ENCODE measurements at places on chromosomes 3 and 15.

DNA sequence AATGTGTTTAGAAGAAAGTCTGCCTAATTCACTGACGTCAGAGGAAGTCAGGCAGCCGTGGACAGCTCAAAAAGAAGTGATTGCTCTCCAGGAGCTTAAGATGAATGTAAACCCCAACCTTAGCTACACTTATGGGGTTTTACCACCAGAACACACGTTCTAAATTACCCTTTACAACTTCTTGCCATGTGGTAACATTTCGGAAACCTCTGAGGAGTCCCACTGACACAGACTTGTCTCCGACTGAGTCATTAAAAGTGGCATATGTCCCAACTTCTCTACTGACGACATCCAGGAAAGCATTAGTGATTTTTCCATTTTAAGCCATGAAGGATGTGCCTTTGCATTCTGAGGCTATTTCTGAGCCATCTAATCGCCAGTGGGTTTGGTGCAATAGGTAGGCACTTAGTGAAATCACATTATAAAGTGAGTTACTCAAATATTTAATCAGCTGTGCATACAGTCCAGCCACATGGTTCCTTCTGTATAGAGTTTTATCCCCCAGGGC is 32.4 kb downstream of the C2CD4A start:
- DNase-seq: no peak

- DNase-seq: no peak
Measured at GRCh38 chr3:151580591-151580990, 119.7 kb upstream of the IGSF10 start.

- DNase-seq: no peak
Measured at GRCh38 chr15:48989170-48989569, 25.5 kb upstream of the SHC4 start.

- no peak for DNase-seq
Measured at GRCh38 chr15:63040509-63040908, 2.0 kb upstream of the TPM1 start.

DNA sequence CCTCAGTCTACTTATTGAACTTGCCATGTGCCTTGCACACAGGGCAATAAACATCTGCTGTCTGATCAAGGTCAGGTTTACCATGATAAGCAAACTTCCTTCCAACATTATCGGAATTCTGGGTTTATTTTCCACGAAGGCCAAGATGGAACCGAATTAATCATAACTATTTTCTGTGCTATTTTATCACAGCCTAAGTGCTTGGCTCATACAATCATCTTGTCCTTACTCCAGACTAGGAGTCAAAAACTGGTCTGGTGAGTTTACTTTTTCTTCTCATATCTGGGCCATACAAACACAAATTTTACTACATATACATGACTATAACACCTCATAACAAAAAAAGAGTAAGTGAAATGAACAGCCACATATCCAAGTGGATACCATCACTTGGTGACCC is 2.3 kb downstream of the FBN1 start:
- DNase-seq: no peak

DNA sequence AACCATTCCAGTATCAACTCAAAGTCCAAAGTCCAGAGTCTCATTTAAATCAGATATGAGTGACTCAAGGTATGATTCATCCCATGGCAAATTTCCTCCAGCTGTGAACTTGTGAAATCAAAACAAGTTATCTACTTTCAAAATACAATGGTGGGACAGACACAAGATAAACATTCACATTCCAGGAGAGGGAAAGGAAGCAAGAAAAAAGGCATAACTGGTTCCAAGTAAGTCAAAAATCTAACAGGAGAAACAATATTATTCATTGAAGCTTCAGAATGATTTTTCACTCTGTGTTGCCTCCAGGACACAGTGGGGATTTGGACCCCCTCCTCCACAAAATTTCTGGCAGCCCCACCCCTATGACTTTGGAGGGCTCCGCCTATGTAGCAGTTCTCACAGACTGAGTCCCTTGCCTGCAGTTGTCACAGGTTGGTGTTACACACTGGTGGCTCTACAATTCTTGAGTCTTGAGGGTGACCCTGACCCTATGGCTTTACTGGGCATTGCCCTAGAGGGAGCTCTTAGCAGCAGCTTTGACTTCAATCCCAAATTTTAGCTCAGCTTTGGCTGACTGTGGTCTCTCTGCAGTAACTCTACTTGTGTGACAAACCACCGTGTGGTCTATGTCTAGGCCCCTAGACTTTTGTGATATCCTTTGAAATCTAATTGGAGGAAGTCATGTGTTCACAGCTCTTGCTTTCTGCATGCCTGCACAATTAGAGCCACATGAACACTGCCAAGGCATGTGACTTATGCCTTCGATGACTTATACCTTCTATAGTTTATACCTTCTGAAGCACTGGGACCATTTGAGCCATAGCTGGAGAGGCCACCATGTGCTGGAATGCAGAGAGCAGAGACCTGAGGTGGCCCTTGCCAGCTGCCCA is 644.2 kb downstream of the GRM7 start:
- DNase-seq: no peak

DNA sequence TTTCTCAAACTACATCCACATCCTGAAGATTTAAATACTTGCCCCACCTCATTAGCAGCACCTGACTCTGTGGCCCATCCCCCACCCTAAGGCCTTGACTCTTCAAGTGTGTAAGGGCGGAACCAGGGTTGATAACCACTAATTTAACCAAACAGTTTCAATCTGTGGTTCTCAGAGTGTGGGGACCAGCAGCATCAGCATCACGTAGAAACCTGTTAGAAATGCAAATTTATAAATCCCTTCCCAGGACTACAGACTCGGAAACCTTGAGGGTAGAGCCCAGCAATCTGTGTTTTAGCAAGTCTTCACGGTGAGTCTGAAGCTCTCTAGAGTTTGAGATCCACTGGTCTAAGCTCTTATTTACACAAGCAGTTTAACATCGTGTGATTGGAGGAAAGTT is 12.4 kb downstream of the GNB4 start:
- DNase-seq: no peak

GRCh38 chr15:94670438-94671034 is 439.2 kb downstream of the MCTP2 start:
- no peak for DNase-seq

GRCh38 chr3:108099679-108100428 is 9.0 kb upstream of the CD47 start:
- DNase-seq: no peak

DNA sequence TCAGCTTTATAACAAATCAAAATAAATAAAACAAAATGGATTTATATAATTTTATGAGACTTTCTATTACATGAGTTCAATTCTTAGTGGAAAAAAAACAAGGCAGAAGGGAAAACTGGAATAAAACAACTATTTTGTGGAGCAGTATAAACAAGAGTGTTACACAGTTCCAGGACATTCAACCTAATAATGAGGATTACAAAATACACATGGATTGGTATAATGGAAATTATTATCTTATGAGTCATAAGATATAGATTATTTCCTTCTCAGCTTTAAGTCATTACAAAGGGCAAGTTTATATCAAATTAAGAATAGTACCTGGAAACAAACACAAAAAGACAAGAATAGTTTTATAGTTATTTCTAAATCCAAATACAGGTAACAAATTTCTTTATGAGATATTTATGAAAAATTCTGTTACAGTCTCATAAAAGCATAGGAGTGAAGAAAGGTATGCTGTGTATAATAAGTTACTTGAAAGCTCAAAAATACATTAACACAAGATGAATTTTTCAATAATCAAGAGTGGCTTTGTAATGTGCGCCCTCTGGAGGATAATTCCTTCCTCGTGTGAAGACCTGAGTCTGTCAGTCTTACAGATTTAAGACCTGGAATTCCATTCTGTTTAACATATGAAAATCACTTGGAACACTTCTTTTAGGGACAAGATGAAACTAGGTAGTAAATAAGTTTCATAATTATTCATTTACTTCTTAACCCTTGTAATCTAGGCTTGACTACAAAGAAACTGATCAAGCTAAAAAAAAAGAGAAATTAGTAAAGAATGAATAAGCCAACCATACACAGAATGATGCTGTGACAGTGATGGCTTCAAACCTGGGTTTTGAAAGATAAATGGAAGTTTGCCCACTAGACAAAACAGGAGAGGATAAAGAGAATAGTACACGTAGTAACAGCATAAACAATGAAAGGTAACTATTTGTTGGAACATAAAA is 9.5 kb downstream of the COPS2 start:
- DNase-seq: no peak

DNA sequence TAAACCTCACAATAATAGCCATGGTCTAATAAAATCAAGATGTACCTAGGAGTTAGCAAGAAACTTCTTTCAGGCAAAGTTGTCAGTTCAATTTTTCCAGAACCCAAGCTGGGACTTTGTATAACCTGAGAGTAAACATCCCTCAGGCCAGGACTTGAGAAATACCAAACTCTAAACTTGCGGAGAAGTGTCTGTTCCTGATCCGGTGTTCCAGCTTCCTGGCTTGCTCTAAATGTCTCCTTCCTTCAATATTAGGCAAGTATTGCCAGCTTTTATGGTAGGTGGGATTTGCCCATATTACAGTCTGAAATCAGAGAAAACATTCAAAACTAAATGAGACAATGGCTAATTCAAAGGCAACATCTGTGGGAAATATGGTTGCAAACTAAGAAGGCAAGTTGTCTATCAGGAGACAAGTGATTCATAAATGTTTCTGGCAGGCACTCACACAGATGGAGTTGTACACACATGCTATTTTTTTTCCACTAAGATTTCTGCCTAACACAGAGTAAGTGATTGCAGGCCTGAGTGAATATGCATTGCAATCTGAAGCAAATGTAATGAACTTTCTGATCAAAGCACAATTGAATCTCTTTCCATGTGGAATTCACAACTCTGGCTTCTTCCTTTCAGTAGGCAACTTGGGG is 88.3 kb upstream of the COL8A1 start:
- no peak for DNase-seq

DNA sequence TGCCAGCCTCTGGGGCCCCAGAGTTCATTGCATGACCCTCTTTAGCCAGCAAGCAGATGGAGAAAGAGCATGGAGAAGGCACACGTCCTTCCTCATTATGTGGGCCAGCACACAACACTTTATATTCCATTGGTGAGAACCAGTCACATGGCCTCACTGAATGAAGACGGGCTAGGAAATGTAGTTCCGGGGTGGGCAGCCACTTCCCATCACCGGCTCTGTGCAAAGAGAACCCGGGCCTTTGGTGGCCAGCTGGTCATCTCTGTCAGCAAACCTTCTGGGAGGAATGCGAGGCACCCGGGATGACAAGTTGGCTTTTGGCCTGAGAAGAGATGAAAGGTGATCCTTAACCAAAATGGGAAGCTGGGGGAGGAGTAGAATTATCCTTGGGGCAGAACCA is 90.2 kb upstream of the VGLL4 start:
- DNase-seq: no peak

- no peak for DNase-seq
Measured at GRCh38 chr3:128546646-128547045, 53.6 kb upstream of the GATA2 start.

DNA sequence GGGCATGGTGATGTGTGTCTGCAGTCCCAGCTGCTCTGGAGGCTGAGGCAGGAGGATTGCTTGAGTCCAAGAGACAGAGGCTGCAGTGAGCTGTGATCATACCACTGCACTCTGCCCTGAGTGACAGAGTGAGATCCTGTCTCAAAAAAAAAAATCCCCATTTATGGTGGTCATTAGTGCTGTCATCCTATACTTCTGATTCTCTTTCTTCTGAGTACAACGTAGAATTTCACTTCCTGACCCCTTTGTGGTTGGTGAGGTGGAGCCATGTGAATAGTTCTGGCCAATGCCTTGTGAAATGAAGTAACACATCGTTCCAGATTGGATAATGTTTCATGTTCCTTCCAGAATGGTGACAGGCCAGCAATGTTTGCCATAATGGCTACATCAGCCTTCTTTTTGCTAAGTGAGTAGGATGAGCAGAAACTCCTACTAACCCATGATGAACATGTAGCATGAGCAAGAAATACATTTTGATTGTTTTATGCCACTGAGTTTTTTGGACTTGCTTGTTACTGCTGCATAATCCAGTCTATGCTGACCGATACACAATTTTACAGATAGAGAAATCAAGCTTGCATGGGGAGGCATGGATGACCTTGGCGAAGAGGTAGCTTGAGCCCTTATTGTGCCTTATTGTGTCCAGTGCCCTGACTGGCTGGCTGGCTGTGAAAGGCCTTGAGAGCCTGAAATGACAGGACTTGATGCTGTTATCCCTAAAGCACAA is 30.9 kb upstream of the TLE3 start:
- no peak for DNase-seq

DNA sequence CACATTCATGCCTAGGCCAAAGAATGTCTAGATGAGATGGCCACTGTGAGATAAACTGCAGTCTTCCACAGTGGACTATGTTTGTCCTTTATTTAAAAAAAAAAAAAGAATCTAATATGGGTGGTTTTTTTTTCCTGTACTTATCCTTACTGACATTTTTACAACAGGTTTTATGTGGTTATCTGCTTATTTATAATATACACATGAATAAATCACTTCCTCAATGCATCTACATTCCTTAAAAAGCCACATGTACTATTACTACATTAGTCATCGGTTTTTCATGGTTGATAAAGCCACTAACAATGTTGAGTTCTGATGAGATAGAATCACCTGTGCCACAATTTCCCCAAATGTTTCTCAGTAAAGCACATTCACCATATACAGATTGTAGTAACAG is 341.3 kb upstream of the THBS1 start:
- DNase-seq: no peak

GRCh38 chr15:44535523-44536301 is 1.2 kb upstream of the EIF3J start:
- no peak for DNase-seq

DNA sequence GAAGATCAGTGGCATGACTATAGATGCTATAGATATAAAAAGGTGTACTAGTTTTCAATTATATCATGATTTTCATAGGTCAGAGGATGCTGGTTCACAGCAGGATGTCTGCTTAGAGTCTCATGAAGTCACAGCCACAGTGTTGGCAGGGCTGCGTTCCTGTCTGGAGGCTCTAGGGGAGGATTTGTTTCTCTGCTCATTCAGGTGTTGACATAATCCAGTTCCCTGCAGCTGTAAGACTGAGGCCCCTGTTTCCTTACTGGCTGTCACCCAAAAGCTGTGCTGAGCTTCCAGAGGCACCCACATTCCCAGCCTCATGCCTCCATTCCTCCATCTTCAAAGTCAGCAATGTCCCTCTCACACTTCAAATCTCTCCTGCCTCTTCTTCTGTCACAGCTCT is 170.7 kb downstream of the OCA2 start:
- no peak for DNase-seq

DNA sequence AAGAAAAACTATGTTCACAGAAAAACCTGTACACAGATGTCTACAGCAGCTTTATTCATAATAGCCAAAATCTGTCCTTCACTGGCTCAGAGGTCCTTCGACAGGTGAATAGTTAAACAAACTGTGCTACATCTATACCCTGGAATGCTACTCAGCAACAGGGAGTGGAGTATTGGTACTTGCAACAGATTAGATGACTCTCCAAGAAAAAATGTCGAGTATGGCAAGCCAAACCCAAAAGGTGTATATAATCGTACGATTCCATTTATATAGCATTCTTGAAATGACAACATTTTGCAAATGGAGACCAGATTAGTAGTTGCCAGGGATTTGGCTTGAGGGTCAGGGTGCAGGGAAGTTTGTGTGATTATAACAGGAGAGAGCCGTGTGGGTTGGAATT is 22.4 kb upstream of the RGMA start:
- DNase-seq: no peak

Measured in activated CD4-positive, alpha-beta T cell treated with anti-CD3 and anti-CD28 coated beads for 1 hour (primary cell).